ENCODE measurements at places on chromosomes 2 and 18.

- DNase-seq = peak; percentile 55
Observed at GRCh38 chr2:157336137-157337010, 10.8 kb upstream of the ERMN start.

DNA sequence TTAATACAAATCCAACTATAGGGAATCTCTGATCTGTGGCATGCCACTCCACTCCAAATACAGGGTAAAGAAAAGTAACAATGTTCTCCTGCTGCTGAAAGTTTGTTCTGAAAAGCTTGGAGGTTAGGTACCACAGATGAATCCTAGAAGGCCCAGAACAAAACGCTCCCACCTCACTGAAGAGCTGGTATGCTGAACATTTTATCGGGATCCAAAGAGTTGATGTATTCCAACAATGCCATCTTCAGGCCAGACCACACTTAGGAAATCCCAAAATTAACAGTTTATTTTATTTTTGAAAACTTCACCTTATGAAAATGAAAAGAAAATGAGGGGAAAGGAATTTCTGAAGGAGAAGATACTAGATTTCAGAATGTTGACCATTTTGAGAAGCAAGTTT, 145.1 kb upstream of the CDH19 start:
- DNase-seq = no peak

DNA sequence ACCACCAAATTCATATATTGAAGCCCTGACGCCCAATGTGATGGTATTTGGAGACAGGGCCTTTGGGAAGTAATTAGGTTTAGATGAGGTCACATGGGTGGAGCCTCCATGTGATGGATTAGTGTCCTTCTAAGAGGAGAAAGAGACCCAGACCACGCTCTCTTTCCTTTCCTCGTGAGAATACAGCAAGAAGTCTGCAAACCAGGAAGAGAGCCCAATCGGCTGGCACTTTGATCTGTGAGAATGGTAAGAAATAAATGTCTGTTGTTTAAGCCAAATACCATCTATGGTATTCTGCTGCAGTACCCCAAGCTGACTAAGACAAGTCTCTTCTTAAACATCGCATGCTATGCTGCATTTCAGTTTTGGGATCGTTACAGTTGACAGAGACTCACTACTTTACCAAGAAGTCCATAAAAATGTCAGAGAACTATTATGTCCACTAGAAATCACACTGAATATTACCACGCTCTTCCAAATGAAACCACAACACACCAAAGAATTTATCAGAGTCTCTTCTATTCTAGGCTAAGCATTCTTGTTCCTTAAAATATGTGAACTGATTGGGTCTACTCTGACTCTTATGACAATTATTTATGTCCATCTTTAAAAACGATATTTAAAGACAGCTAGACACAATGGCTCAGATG, 48.5 kb downstream of the LPIN2 start:
- no peak for DNase-seq

GRCh38 chr18:63981719-63982118, 11.8 kb downstream of the SERPINB8 start:
- no peak for DNase-seq

GRCh38 chr18:45197526-45197970, 417.7 kb upstream of the SLC14A2 start:
- DNase-seq = no peak

All from endothelial cell (in vitro differentiated cells).